COR-L47 (cell line): ENCODE measurements at places on chromosomes 7 and 10.

DNA sequence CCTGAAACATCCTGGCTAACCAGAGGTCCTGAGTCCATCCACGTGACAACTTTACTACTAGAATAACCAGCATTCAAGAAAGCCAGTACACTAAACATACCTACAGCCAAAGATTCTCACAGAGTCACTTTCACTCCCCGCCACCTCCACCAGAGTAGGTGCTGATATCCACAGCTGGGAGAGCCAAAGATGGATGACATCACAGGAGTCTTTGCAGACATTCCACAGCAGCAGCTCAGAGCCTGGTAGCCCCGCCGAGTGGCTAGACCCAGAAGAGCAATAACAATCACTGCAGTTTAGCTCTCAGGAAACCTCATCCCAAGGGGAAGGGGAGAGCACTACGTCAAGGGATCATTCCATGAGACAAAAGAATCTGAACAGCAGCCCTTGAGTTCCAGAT is 13.5 kb upstream of the ADAM22 start:
- no peak for DNase-seq

GRCh38 chr7:55534262-55534915 is 37.9 kb downstream of the VOPP1 start:
- no peak for DNase-seq

- no peak for DNase-seq
These were observed 16.2 kb upstream of the MRC1 start for GRCh38 chr10:17792991-17793390.

GRCh38 chr7:50780436-50780835 is 2.3 kb downstream of the GRB10 start:
- DNase-seq = no peak

- DNase-seq = no peak
These were observed 2.1 kb downstream of the VSIR start for GRCh38 chr10:71771204-71771603.

DNA sequence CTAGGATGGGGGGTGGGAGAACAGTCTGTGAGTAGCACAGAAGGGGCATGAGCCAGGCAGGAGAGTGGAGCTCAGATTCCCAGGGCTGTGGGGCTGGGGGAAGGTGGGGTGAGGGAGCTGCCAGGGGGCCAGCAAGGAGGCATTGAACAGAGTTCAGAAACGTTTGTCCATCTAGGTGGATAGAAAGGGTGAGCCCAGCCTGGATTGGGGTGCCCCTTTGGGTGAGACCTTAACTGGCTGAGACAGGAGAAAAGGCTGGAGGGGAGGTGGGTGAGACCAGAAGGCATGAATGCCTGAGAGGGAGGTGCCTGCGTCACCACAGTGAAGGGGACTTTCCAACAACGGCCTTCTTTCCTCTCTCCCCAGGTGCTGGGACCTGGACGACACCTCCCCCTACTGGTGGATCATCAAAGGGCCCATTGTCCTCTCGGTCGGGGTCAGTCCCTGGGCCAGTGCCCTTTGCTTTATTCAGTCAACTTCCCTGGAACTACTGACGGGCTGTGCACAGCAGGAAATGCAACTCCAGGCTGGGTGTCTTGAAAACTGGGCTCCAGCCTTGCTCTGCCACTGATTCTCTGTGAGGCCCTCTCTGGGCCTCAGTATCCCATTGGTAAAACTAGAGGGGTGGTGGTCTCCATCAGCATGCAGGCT is 11.0 kb downstream of the GHRHR start:
- DNase-seq = no peak

- peak; percentile 24 for DNase-seq
These were observed 217.8 kb upstream of the SEMA3A start for GRCh38 chr7:84412161-84412969.

GRCh38 chr10:100748231-100749058 is 3.1 kb downstream of the PAX2 start:
- no peak for DNase-seq

DNA sequence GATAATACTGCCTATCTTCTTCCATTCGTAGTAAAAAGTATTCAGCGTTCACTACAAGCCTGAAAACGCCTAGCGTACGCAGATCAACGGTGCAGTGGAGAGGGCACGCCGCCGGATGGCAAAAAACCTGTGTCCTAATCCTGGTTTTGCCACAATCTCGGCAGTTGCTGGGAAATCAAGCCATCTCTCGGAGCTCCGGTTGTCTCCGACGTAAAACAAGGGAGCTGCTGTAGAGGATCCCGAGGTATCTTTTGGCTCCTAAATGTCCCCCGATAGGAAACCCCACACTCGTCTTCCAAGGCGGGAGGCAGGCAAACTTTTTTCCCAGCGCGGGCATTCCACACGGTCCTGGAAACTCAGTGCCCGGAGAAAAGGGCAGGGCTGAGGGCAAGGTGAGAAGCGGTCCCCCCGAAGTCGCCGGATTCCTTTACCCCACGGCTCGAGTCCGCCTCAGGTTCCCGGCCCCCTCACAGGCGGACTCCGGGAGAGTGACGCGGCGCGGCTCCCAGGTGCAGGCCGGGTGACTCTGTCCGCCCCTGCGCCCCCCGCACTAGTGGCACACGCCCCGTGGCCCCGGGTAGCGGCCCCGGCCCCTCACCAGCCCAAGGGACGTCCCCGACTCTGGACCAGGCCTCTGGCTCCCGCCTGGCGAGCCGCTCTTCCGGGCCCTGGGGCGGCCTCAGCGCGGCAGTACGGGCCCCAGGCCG is 649 bp downstream of the IDE start:
- peak; percentile 3 for DNase-seq

DNA sequence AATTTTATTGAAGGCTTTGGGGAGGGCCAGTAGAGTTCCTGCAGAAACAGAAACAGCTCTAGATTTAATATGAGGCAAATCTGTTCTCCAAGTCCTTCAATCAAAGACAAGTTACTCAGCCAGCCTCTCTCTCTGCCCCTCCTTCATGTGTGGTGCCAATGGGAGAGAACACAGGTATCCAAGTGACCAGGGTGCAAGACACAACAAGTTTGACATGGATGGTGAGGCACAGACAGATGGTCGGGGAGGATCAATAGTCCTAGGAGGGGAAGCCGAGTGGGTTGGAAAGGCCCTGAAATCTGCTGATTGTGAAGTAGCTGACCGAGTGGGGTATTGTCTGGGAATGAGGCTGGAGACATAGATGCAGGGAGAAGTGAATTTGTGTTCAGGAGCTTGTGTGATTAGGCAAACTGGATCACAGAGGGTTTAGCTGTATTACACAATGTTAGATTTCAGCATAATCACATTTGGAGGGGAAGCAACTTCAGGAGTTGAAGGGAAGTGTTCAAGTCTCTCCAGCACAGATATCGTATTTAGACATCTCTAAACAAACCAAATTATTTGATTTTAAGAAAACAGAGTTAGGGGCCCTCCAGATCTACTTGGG is 1.5 kb downstream of the GIMAP1 start:
- DNase-seq = no peak

GRCh38 chr10:11050301-11051287 is 32.9 kb downstream of the CELF2 start:
- DNase-seq = no peak

DNA sequence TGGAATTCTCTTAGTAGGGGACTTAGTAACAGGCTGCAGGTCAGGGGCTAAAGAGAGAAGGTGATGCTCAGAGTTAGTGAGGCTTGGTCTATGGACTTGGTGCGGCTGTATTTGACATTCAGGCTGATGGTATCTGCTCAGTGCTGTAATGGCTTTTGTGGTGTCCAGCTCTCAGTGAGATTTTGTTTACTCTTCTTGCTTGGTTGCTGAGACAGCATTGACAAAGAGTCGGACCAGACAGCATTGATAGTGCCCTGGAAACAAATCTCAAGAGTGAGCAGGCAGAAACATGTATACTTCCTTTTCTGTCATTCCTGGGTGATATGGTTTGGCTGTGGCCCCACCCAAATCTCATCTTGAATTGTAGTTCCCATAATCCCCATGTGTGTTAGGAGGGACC is 202.0 kb downstream of the STK31 start:
- no peak for DNase-seq

DNA sequence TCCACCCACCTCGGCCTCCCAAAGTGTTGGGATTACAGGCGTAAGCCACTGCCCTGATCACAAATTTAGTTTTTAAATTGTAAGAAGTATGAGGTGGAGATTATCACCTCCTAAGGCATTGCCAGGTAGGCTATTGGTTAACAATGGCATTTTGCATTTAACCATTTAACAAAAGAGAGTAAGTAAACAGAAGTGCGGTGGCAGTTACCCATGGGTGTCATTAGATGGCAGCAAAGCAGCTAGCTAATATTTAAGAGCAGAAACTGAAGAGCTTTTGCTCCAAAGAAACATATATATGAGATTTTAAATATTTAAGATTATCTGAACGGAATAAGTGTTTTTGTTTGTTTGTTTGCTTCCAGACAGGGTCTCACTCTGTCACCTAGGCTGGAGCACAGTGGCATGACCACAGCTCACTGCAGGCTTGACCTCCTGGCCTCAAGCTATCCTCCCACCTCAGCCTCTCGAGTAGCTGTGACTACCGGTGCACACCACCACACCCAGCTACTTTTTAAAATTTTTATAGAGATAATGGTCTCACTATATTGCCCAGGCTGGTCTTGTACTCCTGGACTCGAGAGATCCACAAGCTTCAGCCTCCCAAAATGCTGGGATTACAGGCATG is 325.5 kb upstream of the C7orf33 start:
- DNase-seq = peak; percentile 65

DNA sequence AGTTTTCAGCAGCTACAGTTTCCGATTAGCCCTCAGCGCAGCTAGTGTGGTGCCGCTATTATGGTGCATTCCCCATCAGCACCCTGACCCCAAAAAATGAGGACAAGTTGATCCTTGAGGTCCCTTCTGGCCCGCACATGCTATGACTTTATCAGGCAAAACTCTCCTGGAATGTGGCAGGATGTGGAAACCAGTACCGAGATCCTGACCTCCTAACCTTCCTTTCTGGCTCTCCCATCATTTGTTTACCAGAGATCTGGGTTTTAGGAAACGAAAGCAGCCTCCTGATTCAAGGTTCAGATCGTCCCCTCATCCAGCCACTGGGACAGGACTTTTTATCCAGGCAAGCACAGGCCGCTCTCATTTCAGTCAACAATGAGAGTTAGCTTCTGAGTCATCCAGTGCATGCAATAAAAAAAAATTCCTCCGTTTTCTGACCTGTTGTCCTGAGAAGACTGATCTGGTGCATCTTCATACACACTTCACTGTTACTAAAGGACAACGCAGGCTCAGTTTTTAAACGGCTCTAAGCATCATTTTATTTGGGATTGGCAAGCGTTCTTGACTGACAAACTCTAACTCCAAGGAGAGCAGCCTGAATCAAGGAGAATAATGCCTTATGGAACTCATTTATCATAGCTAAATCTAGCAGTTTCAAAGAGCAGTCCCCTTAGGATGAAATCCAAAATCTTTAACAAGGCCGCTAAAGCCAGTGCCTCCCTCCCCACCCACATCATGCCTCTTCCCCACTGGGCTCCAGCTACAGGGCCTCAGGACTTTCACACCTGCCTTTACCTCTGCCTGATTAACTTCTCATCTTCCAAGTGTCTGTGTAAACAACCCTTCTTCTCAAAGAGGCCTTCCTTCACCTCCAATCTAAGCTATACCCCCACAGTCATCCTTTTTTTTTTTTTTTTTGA is 17.1 kb downstream of the PDLIM1 start:
- DNase-seq = no peak

- no peak for DNase-seq
These were observed 25.1 kb upstream of the FAM170B start for GRCh38 chr10:49158915-49159314.

GRCh38 chr10:28200775-28201174 is 102.1 kb downstream of the MPP7 start:
- DNase-seq = no peak
